Stimulated activated CD4-positive, alpha-beta T cell treated with anti-CD3 and anti-CD28 coated beads, TNF-alpha, amount 100 ng/mL, for 24 hours (primary cell): ENCODE measurements at places on chromosomes 13 and 19.

GRCh38 chr13:42275506-42275905 lies 3.6 kb downstream of the AKAP11 start:
- no peak for DNase-seq

- no peak for DNase-seq
These were observed 471.5 kb downstream of the FGF14 start for GRCh38 chr13:101930331-101930730.

DNA sequence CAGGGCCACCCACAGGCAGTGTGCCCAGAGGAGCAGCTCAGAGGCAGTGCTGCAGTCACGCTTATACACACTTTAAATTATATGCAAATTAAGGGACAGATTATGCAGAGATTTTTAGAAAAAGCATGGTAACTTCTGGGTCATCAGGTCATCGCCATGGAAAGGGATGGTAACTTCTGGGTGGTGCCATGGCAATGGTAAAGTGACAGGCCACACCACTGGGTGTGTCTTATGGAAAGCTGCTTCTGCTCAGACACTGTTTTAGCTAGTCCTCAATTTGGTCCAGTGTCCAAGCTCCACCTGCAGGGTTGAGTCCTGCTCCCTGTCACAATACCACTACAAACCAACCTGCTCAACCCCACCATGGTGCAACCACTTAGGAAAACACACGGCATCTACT lies 29.9 kb upstream of the LSM14A start:
- DNase-seq: no peak

- no peak for DNase-seq
These were observed 12.4 kb upstream of the SIAH3 start for GRCh38 chr13:45863709-45864590.

DNA sequence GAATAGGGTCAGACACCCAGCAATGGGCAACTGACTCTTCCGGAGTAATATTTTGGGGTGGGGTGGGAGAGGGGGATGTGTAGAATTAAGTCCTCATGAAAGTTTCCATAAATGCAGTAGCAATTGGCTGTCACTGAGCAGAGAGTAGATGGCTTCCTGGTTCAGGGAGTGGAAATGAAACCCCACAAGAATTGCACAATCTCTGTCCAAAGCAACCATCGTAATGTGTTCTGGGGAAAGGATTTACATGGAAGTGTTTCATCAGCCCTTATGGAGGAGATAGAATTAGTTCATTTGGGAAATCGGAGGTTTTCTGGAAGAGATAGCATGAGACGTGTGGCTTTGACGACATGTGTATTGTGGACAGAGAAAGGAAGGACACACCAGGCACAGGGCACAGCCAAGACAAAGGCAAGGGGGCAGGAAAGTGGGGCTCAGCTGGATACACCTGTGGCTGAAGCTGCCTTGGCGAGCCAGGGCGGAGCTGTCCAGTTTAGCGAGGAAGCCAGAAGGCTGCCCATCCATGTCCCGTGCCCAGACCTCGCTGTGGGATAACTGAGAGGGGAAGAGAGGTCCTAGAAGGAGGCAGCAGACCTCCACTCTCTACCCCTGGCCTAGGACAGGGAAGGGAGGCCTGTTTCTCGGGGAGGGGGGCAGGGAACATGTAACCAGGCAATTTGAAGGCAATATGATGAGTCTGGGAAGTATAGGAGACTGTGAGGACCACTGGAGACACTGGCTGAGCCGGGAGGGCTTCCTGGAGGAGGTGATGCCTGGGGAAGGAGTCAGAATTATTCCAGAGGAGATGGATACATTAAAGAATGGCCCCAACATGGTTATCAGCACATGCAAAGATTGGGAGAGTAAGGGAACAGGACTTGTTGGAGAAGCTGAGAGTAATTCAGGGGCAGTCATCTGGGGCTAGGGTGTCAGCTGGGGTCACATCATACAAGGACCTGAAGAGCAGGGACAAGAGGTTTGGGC lies 2.6 kb upstream of the CLEC4G start:
- no peak for DNase-seq

- DNase-seq: no peak
These were observed 1608.8 kb upstream of the PCDH20 start for GRCh38 chr13:63024458-63024857.

- no peak for DNase-seq
These were observed 18.2 kb upstream of the ZMYM5 start for GRCh38 chr13:19881641-19882040.

- DNase-seq: no peak
These were observed 1.3 kb downstream of the APOC2 start for GRCh38 chr19:44947041-44947581.

- no peak for DNase-seq
These were observed 32.2 kb downstream of the MYO9B start for GRCh38 chr19:17107546-17108452.

GRCh38 chr19:18053576-18054219 lies 33.0 kb downstream of the IL12RB1 start:
- DNase-seq: no peak

DNA sequence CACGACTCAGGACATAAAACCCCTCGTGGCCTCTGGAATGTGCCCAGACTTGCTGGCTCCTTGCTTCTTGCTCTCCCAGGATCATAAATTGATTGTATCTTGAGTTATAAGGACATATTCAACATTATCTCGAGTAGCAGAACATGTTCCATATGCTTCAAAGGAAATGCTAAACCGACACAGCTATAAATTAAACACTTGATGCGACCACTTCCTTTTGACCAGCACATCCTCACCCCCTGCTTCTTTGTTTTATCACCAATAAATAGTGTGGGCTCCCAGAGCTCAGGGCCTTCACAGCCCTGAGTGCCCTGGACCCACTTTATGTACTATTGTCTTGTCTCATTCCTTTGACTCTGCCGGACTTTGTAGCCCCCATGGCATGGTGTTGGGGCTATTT lies 157.0 kb upstream of the PABPC3 start:
- DNase-seq: no peak

GRCh38 chr19:32828643-32829344 lies 40.8 kb downstream of the SLC7A9 start:
- no peak for DNase-seq

DNA sequence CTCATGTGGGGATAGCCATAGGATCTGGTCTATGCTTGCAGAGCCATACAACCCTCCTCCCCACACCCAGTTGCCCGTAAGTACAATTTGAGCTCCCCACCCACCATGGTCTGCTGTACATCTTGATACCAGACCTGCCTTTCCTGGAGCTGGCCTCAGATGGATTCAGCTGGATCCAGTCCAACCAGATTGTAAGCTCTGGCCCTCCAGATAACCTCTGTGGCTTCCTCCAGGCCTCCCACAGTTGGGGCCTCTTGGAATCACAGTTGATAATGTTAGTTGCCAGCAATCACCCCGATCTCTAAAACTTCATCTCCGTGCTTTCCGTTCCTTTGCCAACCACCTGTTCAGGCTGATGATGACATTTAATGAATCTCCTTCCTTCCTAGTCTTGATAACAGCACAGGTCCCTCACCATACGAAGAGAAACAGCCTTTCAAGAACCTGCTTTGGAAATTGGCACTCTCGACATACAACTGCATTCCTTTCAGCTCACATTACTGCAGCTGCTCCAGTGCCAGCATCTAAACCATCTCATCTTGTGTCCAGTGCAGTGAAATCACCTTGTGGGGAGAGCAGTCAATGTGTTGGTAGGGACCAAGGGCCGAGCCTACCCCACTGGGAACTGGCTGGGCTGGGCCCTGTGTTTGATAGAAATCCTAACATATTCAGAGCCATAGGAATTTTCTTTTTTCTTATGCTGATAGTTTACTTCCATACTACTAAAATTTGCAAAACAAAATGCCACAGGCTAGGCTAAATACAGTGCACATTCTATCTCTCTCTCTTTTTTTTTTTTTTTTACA lies 15.1 kb upstream of the FOXO1 start:
- no peak for DNase-seq

DNA sequence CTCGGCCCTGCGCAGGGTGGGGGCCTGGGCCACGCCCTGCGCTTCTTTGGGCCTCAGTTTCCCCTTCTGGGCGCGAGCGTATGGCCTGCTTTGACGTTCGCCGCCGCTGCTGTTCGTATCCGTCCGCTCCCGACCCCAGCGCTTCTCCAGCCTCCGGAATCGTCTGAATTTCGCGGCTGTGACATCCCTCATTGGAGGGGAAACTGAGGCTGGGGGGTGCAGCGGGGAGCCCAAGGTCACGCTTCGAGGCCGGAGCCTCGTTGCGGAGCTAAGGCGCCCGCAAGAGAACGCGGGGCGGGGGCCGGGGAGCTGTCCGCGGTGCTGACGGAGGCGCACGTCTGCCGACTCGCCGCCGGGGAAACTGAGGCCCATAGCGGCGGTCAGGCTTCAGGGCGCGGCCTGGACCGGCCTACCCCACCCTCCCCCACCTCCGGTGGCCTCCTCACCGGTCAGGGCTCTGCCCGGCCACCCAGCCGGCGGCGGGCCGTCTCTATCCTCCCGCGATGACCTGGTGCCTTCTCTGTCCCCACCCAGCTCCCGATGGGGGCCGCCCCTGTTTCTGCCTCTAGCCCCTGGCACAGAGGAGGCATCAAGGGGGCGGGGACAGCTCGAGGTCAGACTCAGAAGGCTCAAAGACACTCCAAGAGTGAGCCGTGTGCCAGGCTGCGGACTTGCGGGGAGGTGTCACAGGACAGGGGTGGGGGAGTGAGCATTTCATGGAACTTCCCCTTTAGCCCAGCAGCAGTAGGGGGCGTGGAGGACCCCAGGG lies 3.0 kb upstream of the APC2 start:
- DNase-seq: no peak

DNA sequence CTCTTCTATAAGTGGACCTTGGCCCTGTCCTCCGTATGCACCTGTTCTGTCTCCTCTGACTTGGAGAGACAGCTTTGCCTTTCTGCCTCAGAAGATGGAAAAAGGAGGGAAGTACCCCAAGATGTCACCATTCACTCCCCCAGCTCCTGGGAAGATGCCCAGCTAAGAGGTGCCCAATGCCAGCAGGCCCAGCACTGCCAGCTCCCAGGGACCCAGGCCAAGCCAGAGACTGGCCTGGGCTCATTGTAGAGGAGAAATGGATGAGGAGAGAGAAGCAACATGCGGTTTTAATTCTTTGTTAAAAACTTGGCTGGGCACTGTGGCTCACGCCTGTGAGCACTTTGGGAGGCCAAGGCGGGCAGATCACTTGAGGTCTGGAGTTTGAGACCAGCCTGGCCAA lies 111.5 kb upstream of the ZNF507 start:
- no peak for DNase-seq
